ENCODE measurements at places on chromosomes 1 and 21. TPM values are rescaled to one million over a fixed set of nuclear protein-coding genes. Genes with fewer than 3 reads are reported as not detected.
A peak's percentile ranks its signal among the peaks of the same experiment; 100 is the strongest.

GRCh38 chr1:230282157-230282556, 144.0 kb downstream of the PGBD5 start:
- peaks cover 21% of the 10 kb centered on the region for H3K36me3 ChIP-seq
- H3K27me3 ChIP-seq: no peaks in the 10 kb centered on the region
- no peak overlapping the region for H3K4me3 ChIP-seq
- H3K4me1 ChIP-seq: peaks cover 21% of the 10 kb centered on the region

DNA sequence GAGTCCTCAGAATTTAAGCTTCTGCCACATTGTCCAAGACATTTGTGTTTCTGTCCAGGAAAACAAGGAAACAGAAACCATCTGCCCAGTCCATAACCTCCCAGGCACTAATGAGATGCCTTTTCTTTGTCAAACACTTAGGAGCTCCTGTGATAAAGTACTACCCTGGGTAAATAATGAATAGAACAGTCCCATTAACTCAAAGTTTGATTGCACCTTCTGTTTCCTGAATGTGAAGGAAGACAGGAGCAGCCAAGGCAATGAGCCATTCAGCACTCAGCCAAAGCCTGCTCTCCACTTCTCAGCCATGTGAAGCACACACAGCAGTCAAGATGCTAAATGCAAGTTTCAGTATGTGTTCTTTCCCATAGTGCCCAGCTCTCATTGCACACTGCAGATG, 199.8 kb downstream of the SEC16B start:
- H3K4me3 ChIP-seq: no peak overlapping the region
- no peaks in the 10 kb centered on the region for H3K27me3 ChIP-seq
- H3K36me3 ChIP-seq: no peaks in the 10 kb centered on the region
- no peaks in the 10 kb centered on the region for H3K4me1 ChIP-seq

- no peaks in the 10 kb centered on the region for H3K27me3 ChIP-seq
- no peaks in the 10 kb centered on the region for H3K36me3 ChIP-seq
- H3K4me1 ChIP-seq: no peaks in the 10 kb centered on the region
- no peak overlapping the region for H3K27ac ChIP-seq
- DNase-seq: no peak
- no peak overlapping the region for H3K4me3 ChIP-seq
Measured at GRCh38 chr1:210087058-210087457, 145.5 kb upstream of the SERTAD4 start.

- H3K4me3 ChIP-seq: peak overlapping the region; percentile 99
- peak; percentile 60 for DNase-seq
- peaks cover 38% of the 10 kb centered on the region for H3K36me3 ChIP-seq
- H3K4me1 ChIP-seq: peaks cover 44% of the 10 kb centered on the region
- H3K27me3 ChIP-seq: no peaks in the 10 kb centered on the region
- peak overlapping the region; percentile 100 for H3K27ac ChIP-seq
Measured at GRCh38 chr1:84573481-84573966, 716 bp downstream of the CTBS start.

DNA sequence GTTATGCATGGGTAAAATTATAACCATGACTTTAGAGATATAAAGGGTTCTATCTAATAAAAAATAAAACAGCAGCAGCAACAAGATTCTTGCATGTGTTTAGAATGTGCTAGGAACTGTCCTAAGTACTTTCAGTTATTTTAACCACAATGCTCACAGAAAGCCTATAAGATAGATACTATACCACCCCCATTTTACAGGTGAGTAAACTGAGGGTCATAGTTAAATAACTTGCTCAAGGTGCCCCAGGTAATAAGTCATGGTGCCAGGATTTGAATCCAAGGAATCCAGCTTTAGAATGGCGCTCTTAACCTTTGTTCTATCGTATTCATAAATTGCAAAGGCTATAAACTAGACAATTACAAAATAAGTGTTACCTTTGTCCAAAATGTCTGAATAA, 53.4 kb downstream of the FRRS1 start:
- no peaks in the 10 kb centered on the region for H3K27me3 ChIP-seq
- no peaks in the 10 kb centered on the region for H3K36me3 ChIP-seq
- peaks cover 2% of the 10 kb centered on the region for H3K4me1 ChIP-seq
- H3K27ac ChIP-seq: no peak overlapping the region
- H3K4me3 ChIP-seq: no peak overlapping the region

GRCh38 chr1:56174176-56174885, 405.0 kb downstream of the PLPP3 start:
- no peak overlapping the region for H3K27ac ChIP-seq
- DNase-seq: no peak
- no peaks in the 10 kb centered on the region for H3K4me1 ChIP-seq
- H3K4me3 ChIP-seq: no peak overlapping the region

GRCh38 chr21:24658926-24659325, 948.4 kb downstream of the MRPL39 start:
- H3K36me3 ChIP-seq: no peaks in the 10 kb centered on the region
- no peaks in the 10 kb centered on the region for H3K27me3 ChIP-seq
- no peak overlapping the region for H3K4me3 ChIP-seq
- DNase-seq: no peak

GRCh38 chr1:56525489-56526041, 53.8 kb downstream of the PLPP3 start:
- H3K4me3 ChIP-seq: no peak overlapping the region
- no peak for DNase-seq
- peaks cover 5% of the 10 kb centered on the region for H3K4me1 ChIP-seq
- H3K27me3 ChIP-seq: peaks cover 2% of the 10 kb centered on the region
- H3K27ac ChIP-seq: no peak overlapping the region
- H3K36me3 ChIP-seq: no peaks in the 10 kb centered on the region

GRCh38 chr1:64845831-64846425, 101.1 kb downstream of the RAVER2 start:
- no peak for DNase-seq
- peaks cover 62% of the 10 kb centered on the region for H3K36me3 ChIP-seq
- no peaks in the 10 kb centered on the region for H3K27me3 ChIP-seq
- no peak overlapping the region for H3K27ac ChIP-seq
- no peaks in the 10 kb centered on the region for H3K4me1 ChIP-seq

DNA sequence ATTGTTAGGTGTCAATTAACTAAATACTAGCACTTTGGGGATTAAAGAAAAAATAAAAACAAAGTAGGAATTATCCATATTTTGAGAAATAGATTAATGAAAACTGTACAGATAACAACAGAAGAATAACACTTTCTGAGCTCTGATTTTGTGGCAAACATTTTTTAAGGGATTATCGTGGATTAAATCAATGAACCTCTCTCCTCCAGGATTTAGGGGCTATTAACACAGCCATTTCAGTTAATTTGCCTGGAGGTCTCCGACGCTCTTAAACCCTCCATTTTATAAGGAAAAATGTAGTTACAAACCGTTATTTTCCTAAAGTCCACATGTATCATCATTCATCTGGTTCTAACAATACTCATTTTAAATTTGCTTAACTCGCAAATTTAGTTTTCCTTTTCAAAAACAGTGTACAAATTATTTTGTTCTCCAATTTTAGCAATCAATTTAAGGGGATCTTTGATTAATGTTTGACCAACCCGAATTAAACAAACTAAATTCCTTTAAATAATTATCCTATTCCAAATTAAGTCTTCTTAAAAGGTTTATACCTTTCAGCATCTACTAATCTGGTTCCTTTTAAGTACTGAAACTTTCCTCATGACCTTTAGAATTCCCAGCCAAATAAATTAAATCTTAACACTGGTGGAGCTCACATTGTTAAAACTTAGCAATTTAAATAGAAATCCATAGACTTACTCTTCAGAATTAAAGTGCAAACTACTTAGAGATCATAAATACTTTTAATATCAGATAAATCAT, 30.7 kb upstream of the RNF187 start:
- no peak for DNase-seq
- H3K27me3 ChIP-seq: peaks cover 3% of the 10 kb centered on the region
- H3K36me3 ChIP-seq: peaks cover 17% of the 10 kb centered on the region

GRCh38 chr1:66450043-66450514, 83.9 kb upstream of the SGIP1 start:
- H3K4me3 ChIP-seq: no peak overlapping the region
- H3K36me3 ChIP-seq: no peaks in the 10 kb centered on the region
- DNase-seq: no peak
- no peak overlapping the region for H3K27ac ChIP-seq
- peaks cover 31% of the 10 kb centered on the region for H3K27me3 ChIP-seq

- DNase-seq: no peak
- peaks cover 64% of the 10 kb centered on the region for H3K36me3 ChIP-seq
- peaks cover 10% of the 10 kb centered on the region for H3K4me1 ChIP-seq
Measured at GRCh38 chr1:202765721-202766120, 42.5 kb downstream of the KDM5B start.

- no peaks in the 10 kb centered on the region for H3K36me3 ChIP-seq
- H3K27ac ChIP-seq: no peak overlapping the region
- no peak for DNase-seq
- no peak overlapping the region for H3K4me3 ChIP-seq
Measured at GRCh38 chr1:100786870-100787269, 67.3 kb downstream of the VCAM1 start.

DNA sequence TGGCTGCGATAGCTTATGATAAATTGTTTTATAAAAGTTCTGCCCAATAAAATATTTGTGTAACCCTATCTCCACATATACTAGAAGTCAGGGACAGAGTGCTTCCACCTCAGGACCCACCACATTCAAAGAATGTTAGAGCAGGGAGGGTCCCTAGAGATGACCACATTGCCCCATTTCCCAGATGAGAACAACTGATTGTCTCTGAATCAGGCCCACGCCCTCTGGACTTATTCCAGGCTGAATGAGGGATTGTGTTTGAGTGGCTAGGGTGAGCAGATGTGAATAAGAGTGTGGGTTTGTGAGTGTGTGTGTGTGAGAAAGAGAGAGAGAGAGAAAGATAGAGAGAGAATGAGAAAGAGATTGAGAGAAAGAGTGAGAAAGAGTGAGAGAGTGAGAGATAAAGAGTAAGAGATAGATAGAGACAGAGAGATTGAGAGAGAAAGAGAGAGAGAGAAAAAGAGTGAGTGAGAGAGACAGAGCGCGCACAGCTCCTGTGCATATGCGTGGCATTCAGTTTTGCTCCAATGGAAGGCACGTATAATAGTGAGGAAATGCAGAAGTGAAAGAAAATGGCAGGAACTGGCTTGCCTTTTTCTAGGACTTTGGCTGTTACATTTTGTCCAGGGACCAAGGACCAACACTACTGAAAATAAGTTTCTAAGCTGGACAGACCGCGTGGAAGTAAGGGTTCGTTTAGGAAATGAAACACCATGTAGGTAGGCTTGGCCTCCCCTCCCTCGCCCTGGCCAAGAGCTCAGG, 94.1 kb downstream of the ABCA4 start:
- no peak for DNase-seq
- H3K36me3 ChIP-seq: no peaks in the 10 kb centered on the region
- peaks cover 7% of the 10 kb centered on the region for H3K4me1 ChIP-seq
- no peak overlapping the region for H3K4me3 ChIP-seq
- peaks cover 16% of the 10 kb centered on the region for H3K27me3 ChIP-seq

- no peak overlapping the region for H3K4me3 ChIP-seq
- peaks cover 78% of the 10 kb centered on the region for H3K27me3 ChIP-seq
- H3K4me1 ChIP-seq: peaks cover 10% of the 10 kb centered on the region
- no peak overlapping the region for H3K27ac ChIP-seq
- DNase-seq: no peak
- H3K36me3 ChIP-seq: no peaks in the 10 kb centered on the region
Measured at GRCh38 chr1:210244746-210245367, 12.3 kb downstream of the SERTAD4 start.

DNA sequence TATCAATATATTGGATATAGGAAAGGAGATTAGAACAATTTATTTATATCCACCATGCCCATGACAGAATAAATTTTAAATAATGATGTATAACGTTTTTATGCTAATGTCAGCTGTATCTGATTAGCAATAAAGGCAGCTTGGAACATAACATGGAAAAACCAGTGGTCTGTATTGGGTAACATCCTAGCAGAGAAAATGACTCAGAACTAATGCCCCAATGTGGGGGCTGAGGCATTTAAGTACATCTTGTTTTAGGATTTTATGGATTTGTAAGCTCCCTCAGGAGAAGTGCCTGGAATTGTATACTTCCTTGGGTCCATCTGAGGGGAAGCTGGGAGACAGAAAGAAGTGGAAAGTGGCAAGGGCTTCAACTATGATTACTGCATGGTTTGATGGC, 82.3 kb downstream of the HMCN1 start:
- H3K4me1 ChIP-seq: no peaks in the 10 kb centered on the region

- DNase-seq: no peak
- H3K27me3 ChIP-seq: peaks cover 15% of the 10 kb centered on the region
- no peak overlapping the region for H3K27ac ChIP-seq
- H3K36me3 ChIP-seq: no peaks in the 10 kb centered on the region
Measured at GRCh38 chr21:41948078-41948895, 5.5 kb downstream of the C2CD2 start.

DNA sequence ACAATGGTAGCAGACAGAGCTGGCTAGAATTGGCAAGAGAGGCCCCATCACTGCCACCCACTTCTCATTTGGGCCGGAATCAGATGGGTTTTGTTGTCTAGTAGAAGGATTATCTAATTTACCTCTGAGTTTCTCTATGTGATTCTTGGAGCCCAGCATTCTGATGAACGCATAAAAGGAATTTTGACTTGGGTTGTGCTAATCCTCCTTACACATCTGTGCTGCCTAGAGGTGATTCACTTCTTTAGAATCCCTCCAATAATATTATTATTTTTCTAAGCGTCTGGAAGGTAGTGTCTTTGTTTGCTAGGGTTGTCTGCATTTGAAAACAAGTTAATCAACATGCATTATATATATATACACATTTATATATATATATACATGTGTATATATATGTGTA, 118.1 kb downstream of the RUNX1 start:
- H3K27ac ChIP-seq: no peak overlapping the region
- no peaks in the 10 kb centered on the region for H3K27me3 ChIP-seq
- H3K4me3 ChIP-seq: no peak overlapping the region
- H3K4me1 ChIP-seq: peaks cover 57% of the 10 kb centered on the region
- DNase-seq: no peak
- H3K36me3 ChIP-seq: peaks cover 21% of the 10 kb centered on the region

RGL1 gene
- total RNA-seq: 1.7 TPM

PCBP3 gene
- 7.5 TPM for total RNA-seq

ZYG11B gene
- 9.3 TPM for total RNA-seq

MAST2 gene
- 33.1 TPM for total RNA-seq

GPATCH3 gene
- total RNA-seq: 14.2 TPM

IGSF5 gene
- total RNA-seq: not detected

VANGL2 gene
- 0.02 TPM for total RNA-seq

LCE1B gene
- not detected for total RNA-seq
